Substantia nigra (tissue), 51 donors: ENCODE measurements at places on chromosomes 1 and 21.

GRCh38 chr1:83802460-83803152, 196.3 kb downstream of the TTLL7 start:
- DNase-seq: no peak

GRCh38 chr1:168966217-168966616, 140.3 kb upstream of the ATP1B1 start:
- no peak for DNase-seq

DNA sequence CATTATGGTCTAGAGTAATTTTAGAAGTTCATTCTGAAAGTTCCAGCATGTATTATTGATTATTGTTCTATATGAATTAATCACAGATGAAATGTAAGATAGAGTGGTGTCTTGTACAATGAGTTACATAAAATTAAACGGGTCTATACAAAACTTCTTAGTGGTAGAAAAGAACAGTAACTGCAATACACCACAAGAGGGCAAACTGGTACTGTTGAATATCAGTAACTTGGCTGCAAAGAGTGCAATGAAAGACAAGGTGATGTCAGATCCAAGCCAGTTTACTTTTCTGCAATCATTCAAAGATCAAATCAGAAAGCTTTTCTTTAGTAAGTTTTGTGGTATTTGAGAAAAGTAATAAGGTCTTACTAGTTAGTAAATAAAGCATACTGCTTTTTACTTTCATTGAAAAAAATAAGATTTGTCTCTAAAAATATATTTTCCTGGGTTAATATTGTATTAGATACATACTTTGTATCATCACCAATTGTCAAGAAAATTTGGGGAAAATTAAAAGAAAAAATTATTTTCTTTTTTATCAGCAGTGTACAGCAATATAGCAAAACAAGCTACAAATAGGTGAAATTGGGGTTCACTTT, 66.4 kb upstream of the BTG3 start:
- no peak for DNase-seq

GRCh38 chr1:217389895-217390294, 241.0 kb downstream of the GPATCH2 start:
- DNase-seq: no peak

- no peak for DNase-seq
Observed at GRCh38 chr1:47190857-47191256, 1.0 kb upstream of the PDZK1IP1 start.

DNA sequence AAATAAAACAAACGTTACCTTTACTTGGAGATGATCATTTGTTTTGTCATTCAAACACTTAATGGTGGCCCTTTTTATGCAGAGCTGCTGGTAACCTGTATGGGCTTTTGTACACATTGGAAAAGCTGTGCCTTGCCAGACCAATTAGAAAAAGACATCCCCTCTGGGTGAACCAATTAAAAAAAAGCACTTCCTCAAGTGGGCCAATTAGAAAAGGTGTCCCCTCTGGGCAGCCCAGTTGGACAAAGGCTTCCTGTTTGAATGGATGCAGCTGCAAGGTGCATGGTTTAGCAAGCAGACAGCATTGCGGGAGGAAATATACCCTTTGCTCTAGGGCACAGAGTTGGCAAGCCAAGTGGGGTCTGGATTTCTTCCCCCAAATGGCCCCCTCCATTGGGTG, 21.6 kb downstream of the HUNK start:
- DNase-seq: no peak

DNA sequence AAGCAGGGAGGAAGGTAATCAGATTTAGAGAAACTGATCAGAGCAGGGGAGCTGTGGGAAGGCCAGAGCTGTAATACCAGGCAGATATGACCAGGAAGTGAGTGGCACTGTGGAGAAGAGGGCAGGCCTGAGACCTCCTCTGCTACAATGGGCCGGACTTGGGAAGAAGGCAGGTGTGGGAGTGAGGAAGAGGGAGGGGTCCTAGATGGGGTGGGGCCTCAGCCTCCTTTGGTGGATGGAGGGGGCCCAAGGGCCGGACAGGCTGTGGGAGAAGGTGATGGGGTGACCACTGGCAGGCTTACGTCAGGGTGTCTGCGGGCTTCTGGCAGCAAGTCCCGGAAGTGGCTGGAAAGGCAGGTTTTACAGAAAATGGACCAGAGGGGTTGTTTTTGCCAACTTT, 5.0 kb upstream of the HPCA start:
- DNase-seq: no peak

- no peak for DNase-seq
Observed at GRCh38 chr1:1267488-1268283, 6.0 kb downstream of the UBE2J2 start.

DNA sequence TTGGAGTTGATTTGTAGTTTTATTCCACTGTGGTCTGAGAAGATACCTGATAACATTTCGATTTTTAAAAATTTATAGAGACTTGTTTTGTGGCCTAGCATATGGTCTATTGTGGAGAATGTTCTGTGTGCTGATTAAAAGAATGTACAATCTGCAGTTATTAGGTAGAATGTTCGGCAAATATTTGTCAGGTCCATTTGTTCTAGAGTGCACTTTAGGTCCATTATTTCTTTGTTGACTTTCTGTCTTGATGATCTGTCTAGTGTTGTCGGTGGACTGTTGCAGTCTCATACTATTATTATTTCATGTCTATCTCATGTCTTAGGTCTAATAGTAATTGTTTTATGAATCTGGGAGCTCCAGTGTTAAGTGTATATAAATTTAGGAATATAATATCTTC, 116.8 kb downstream of the NME7 start:
- DNase-seq: no peak

DNA sequence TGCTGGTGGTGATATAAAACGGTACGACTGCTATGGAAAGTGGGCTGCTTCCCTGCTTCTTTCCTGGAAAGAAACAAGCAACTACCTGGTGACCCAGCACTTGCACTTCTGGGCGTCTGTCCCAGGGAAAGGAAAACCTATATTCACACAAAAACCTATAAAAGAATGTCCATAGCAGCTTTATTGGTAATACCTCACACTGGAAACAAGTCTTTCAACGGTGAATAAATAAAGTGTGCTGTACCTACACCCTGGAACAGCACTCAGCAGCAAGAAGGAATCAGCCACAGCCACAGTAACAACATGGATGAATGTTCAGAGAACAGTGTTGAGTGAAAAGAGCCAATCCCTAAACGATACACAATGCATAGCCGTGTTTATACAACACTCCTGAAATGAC, 19.9 kb downstream of the SLC19A1 start:
- DNase-seq: no peak

DNA sequence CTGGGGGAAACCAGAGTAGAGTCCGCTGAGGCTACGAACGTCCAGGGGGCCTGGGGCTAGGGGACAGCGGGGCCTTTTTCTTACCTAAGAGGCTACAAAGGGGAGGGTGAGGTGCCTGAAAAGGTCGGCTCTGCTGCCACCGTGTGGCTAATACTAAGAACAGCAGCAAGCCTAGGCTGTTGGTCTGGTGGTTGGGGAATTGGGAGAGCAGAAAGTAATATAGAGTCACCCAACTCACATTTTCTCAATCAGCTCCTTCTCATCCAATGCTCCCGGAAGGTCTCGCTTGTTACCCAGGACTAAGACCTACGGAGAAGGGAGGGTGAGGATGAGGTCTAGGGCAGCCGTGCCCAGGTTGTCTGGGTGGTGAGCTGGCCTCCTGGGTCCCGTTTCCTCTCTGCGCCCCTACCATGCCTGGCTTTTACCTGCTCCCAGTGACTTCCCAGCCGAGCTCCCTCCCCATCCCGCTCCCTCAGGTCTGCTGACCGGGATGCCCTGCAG, 9.3 kb downstream of the ARL8A start:
- peak; percentile 54 for DNase-seq

GRCh38 chr1:34330061-34330460, 153.4 kb downstream of the C1orf94 start:
- no peak for DNase-seq

DNA sequence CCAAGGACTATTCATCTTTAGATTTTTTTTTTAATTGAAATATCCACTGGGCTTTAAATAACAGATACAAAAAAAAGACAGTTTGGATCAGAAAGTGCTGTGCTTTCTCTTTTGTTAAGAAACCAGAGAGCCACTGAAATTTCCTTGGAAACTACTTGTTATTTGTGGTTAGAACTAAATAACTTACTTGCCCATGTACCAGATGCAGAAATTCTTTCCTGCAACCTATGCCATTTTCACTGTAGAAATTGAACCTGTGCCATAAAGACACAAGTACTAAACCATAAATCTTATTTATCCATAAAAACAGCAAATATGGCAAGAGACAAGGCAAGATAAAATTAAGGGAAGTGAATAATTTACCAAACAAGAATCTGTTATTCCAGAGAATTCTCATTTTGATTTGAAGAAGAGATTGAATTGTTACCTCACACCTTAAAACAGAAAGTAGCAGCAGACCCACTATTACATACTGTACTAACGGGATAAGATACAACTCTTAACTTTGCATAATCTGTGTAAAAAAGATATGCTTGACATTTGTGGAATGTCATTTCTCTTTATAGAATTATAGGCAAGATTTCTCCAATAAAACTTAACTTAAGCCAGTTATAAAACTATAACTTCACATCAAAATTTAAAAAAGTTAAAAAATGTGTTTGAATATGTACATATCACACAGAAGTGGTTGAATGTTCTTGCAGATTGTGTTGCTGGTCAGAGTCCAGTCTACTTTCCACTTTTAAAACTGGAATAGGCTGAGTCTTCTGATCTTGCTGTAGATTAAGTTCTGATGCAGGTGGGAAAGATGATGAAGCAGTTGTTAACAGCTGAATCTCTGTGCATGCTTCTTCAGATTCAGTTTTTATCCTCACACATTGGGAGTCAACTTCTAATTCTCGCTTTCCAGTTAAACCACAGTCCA, 6.3 kb upstream of the PHTF1 start:
- no peak for DNase-seq

GRCh38 chr1:52798331-52798730, 44.2 kb upstream of the ZYG11A start:
- no peak for DNase-seq

- DNase-seq: no peak
Observed at GRCh38 chr1:244102046-244102445, 51.0 kb downstream of the ZBTB18 start.

DNA sequence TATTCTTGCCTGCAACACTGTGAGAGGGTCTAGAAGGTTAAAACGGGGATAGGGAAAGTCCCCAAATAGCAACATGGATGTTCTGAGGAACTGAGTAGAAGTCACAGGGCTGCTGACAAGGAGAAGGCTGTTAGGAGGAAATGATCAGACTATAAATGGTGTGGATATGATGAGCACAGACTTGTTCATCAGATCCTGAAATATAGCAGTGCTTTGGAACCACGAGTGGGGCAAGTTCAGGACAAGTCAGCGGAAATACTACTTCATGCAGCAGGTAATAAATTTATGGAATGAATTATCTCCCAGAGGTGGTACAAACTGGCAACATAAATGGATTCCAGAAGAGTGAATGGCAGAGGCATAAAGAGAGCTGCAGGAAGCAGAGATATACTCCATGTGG, 3.2 kb upstream of the KIAA0040 start:
- no peak for DNase-seq

DNA sequence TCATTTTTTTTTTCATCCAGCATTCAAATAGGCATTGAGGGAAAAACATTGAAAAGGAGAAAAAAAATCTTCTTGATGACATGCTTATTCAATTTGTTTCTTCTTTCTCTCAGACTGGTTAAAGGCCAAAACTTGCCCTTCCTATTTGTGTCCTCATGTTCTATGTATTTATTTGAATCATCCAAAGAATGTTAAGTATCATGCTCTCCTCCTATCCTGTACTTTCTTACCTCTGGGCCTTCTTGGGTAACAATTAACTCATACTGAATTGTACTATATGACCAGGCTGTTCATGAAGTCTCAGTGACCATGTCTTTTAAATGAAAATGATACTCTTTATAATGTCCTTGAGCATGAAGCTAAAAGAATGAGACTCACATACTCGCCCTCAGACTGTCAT, 36.5 kb upstream of the DENND1B start:
- no peak for DNase-seq

GRCh38 chr1:220335668-220336067, 63.4 kb upstream of the RAB3GAP2 start:
- DNase-seq: no peak

GRCh38 chr21:41571938-41572510, 64.1 kb upstream of the TMPRSS2 start:
- no peak for DNase-seq

DNA sequence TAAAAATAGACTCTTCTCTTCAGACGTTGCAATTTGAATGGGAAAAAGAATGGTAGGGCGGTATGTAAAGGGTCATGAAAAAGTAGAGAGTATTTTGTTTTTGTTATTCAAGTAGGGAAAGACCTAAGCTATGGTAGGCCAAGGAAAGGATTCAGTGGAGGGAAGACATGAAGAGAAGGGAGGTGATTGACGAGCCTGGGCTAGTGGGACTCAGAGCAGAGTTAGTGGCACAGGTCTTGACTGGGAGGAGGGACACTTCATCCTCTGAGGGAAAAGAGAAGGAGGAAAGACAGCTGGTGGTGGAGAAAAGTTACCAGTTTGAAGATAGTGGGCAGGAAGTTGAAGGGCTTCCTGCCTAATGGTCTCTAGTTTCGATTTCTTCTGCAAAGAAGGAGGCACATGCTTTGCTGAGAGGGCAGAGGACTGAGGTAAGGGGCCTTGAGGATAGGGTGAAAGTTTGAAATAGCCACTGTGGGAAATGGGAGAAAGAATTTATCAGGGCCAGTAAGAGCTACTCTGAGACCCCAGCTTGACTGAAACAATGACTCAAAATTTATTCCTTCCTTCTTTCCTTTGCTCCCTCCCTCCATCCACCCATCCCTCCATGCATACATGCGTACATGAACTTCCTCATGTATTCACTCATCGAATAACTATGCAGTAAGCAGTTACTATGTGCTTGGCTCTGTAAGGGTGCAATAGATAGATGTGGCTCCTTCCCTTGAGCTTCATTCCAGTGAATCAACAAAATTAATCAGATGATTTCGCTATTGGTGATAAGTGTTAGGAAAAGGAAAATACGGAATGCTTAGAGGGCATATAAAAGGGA, 4.2 kb downstream of the CD48 start:
- no peak for DNase-seq

DNA sequence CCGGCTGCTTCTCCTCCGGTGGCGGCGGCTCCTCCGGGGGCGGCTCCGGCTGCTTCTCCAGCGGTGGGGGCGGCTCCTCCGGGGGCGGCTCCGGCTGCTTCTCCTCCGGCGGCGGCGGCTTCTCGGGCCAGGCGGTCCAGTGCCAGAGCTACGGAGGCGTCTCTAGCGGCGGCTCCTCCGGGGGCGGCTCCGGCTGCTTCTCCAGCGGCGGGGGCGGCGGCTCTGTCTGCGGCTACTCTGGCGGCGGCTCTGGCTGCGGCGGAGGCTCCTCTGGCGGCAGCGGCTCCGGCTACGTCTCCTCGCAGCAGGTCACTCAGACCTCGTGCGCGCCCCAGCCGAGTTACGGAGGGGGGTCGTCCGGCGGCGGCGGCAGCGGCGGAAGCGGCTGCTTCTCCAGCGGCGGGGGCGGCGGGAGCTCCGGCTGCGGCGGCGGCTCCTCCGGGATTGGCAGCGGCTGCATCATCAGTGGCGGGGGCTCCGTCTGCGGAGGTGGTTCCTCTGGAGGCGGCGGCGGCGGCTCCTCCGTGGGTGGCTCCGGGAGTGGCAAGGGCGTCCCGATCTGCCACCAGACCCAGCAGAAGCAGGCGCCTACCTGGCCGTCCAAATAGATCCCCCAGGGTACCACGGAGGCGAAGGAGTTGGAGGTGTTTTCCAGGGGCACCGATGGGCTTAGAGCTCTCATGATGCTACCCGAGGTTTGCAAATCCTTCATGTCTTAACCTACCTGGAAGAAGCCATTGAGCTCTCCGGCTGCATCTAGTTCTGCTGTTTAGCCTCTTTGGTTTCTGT, 2.0 kb downstream of the LORICRIN start:
- peak; percentile 27 for DNase-seq

- DNase-seq: no peak
Observed at GRCh38 chr1:38038861-38039260, 7.7 kb downstream of the POU3F1 start.

- DNase-seq: no peak
Observed at GRCh38 chr1:68459796-68460195, 10.0 kb upstream of the RPE65 start.
